ENCODE measurements at places on chromosomes 7 and 10.

DNA sequence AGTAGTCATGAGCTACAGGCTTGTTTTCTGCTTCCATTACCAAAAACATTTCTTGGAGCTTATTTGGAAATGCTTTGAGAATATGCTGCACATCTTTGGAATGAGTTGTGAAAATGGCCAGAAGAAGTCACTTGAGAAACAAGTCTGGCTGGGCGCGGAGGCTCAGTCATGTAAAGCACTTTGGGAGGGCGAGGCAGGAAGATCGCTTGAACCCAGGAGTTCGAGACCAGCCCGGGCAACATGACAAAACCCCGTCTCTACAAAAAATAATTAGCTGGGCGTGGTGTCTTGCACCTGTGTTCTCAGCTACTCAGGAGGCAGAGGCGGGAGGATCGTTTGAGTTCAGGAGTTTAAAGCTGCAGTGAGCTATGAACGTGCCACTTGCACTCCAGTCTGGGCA, 882 bp upstream of the CHCHD1 start:
- DNase-seq: no peak

GRCh38 chr7:17319164-17320101, 21.0 kb downstream of the AHR start:
- no peak for DNase-seq

GRCh38 chr10:114508376-114508775, 104.1 kb upstream of the AFAP1L2 start:
- DNase-seq: no peak

- peak; percentile 68 for DNase-seq
Observed at GRCh38 chr10:102231357-102232318, 5.5 kb downstream of the ELOVL3 start.

- no peak for DNase-seq
Observed at GRCh38 chr10:44865289-44865671, 45.9 kb upstream of the TMEM72 start.

DNA sequence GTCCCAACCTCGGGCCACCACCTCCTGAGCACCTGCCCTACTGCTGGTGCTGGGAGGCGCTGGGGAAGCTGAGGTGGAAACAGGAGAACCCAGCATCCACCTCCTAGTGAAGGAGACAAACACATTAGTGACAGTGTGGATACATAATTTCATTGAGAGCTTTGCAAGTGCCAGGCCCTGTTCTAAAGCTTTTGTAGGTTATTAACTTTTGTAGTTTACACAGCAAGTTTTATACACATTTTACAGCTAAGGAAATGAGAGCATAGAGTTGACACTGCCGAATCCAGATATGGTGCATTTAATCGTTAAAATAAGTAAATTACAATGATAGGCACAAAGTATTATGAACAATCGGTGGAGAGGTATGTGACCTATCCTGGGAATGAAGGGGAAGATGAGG, 466.1 kb upstream of the C7orf33 start:
- DNase-seq: no peak

- no peak for DNase-seq
Observed at GRCh38 chr10:6136215-6137201, 47.7 kb downstream of the RBM17 start.

DNA sequence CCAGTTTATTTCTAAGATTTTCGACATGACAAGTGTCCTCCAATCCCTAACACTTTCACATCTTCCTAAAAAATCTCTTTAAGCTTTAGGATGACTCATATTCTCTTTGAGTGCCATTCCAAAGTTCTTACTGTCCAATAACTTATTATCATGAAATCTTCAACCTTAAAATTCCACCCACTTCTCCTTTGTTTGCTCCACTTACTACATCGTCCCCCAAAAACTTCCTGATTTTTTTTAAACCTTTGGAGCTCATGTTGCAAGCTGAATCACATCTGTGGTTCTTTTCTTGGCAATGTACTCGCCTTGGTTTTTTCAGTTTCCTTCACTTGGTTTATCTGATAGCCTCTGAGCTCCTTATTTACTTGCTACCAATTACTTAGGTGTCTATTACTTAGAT, 39.2 kb upstream of the JCAD start:
- DNase-seq: no peak

DNA sequence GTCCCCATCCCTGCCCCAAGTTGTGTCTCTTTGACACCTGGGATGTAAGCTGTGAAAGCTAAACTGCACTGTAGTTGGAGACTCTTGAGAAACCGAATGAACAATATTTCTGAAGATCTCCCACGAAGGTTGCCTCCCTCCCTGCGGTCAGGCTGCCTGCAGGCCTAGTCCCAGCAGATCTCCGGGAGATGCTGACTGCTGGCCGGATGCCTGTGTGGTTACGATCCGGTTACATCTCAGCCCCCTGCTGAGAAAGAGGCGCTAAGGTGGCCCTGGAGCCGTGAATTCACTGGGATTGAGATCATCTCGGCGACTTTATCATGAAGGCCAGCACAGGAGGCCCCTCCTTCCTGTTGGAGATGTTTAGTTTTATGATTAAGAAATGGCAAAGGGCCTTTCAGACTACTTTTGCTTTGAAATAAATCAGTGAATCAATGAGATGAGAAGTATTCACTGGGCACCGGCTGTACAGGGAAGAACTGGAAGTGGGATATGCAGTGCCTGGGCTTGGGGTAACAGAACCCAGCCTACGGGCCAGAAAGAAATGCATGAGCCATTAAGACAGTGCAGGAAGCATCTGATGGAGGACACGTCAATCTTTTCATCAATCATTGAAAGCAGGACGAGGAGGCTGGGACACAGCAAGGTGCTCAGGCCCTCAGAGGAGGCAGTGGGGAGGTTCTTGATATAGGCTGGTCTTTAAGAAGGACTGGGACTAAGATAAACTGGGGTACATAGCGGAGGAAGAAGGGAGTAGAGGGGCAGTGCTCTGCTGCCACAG, 177.6 kb downstream of the PRKAG2 start:
- DNase-seq: no peak

DNA sequence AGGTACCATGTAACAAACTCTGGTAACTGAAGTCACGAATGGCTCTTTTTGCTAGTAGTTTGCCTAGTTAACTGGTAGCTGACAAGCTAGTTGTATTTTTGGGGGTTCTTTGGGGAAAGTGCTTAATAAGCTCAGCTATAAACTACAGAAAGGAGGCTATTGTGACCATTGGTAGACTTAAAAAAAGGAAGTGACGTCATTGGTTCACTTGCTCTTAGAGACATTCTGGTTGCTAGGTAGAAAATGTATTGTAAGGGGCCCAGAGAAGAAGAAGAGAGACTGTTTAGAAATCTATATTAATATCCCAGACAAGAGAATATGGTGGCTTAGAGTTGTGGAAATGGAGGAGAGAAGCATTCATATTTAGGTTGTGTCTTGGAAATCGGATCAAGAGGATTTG, 103.0 kb downstream of the NXPH1 start:
- no peak for DNase-seq

DNA sequence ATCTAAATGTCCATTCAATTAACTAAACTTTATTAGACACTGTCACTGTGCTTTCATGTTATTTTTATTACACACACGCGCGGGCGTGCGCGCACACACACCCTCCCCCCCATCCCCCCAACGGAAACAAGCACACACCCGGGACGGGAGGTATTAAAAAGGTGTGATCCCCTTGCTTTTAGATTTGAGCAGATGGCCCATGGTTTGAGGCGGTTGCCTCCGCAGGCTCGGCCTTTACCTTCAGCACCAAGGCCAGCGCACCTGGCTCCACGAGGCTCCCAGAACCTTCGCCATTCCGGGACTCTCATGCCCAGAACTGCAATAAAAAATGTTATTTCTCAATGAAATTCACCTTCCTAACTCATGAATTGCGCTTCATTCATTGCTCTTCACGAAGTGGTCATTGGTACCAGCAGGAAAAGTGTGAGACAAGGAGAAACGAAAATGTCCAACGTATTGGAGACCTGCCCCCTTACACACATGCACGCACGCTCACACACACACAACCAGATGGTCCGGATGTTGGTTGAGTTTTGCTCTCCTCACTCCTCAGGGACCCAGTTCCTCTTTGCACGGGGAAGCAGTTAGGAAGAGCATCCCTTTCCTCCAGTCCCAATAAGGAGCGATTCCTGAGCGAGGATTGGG, 20.8 kb upstream of the PTF1A start:
- DNase-seq: no peak

DNA sequence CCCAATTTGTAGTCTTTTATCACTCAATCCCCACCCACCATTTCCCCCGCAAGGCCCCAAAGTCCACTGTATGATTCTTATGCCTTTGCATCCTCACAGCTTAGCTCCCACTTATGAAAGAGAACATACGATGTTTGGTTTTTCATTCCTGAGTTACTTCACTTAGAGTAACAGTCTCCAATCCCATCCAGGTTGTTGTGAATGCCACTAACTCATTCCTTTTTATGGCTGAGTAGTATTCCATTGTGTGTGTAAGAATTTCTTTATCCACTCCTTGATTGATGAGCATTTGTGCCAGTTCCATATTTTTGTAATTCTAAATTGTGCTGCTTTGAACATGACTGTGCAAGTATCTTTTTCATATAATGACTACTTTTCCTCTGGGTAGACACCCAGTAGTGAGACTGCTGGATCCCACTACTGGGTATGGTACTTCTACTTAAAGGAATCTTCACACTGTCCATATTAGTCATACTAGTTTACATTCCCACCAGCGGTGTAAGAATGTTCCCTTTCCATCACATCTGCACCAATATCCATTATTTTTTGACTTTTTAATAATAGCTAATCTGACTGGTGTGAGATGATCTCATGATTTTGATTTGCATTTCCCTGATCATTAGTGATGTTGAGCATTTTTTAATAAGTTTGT, 152.6 kb downstream of the JMJD1C start:
- no peak for DNase-seq

DNA sequence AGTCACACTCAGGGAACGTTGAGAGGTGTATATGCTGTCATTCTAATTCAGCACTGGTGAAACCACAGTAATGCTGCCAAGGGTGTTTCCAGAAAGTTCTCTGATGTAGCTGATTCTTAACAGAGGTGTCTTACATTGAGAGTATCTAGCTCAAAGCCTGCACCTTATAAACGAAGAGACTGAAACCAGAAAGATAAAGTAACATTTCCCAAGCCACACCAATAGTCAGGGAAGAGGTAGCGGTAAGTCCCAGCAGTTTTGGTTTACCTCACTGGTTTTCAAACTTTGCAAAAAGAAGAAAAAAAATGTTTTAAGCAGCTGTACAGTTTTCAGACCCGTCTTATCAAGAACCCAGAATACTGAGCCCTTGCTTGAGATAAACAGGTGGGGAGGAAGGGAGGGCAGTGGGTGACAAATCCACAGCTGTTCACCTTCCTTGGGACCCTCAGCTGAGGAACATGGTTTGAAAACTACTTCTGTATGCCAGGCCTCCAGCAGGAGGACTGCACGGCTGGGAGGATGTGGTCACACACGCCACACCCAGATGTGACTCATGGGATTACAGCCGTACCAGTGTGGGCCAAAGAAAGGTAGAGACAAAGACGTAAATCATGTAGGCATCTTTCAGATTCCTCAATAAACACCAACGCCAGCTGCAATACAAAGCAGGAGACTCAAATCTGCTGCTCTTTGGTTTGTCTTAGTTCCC, 63.9 kb upstream of the GSDME start:
- peak; percentile 84 for DNase-seq

- no peak for DNase-seq
Observed at GRCh38 chr10:15254808-15255648, 86.5 kb upstream of the NMT2 start.

GRCh38 chr7:83821866-83822265, 172.9 kb upstream of the SEMA3E start:
- DNase-seq: peak; percentile 11

- DNase-seq: peak; percentile 70
Observed at GRCh38 chr7:128209229-128210035, 31.6 kb upstream of the LEP start.

GRCh38 chr7:155913291-155913690, 101.0 kb upstream of the SHH start:
- DNase-seq: no peak

- DNase-seq: no peak
Observed at GRCh38 chr7:36366005-36366717, 23.5 kb upstream of the ANLN start.

DNA sequence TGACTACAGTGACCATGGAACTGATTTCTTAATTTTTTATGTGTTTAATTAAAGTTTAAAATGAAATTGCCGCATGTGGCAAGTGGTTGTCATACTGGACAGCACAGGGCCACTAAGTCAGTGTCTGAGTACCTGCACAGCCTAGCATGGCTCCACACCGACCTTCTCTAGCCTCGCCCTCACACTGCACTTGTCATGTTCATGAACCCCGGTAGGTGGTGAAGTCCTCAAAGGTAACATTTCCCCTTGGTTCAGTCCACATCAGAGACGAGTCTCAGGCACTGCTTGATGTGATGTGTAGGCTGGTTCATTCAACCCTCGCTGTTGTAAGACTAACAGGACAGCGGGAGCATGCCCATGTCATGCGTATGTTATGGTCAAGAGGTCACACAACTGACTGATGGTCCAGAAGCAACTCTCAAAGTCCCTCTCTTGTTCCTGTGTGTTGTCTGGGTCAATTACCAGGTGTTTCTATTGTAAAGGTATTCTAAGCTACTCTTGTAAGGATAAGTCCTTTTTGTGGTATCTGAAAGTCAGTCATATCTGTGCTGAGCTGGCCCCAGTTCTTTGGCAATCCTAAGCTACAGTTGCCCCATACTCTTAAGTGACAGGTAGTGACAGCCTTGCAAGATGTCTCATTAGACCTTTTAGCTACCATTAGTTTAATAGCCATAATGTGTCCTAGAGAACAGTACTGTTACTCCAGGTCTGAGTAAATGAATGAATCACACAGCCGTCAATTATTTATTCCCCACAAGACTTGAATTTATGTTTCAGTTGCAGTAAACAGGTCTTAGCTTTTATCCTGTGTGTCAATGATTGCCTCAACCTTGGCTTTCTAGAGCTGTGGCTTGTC, 32.9 kb upstream of the ZC3HAV1L start:
- no peak for DNase-seq

- no peak for DNase-seq
Observed at GRCh38 chr10:96513305-96513697, 425 bp downstream of the TLL2 start.

GRCh38 chr10:113491967-113492565, 60.8 kb upstream of the HABP2 start:
- no peak for DNase-seq

DNA sequence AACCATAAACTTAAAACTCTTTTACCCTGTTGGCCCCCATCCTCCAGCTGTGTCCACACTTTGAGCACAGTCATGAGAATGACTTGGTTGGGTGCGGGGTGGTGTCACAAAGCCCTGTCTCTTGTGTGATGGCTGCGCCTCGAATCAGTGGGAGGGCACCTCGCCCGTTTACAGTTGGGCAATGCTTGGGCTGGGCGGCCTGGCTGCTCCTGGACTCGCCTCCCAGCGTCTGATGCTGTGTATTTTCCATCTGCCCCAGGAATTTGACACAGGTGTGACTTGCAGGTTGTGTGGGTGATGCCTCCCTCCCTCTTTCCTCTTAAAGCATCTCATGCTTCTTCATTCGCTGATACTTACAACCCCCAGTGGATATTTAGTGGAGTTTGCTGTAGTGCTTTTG, 33.7 kb downstream of the CHST12 start:
- DNase-seq: no peak

DNA sequence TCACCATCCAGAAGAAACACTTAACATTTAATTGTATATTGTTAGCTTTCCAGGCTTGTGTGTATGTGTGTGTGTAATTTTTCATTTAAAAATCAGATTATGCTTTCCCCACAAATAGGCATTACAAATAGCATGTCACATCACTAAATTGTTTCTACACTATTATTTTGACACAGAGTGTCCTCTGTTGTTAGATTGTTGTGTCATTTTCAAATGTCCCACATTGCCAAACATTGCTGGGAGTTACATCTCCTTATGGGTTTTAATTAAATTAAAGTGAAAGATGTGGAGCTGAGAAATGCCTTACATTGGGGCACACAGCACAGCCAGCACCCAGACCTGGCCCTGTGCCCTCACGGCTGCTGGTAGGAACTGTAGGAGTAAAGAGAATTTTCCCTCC, 295.6 kb downstream of the ZEB1 start:
- no peak for DNase-seq
